Hematopoietic multipotent progenitor cell treated with erythropoietin and hydrocortisone succinate and interleukin-3 and kit ligand, for 17 days (in vitro differentiated cells): ENCODE measurements at places on chromosomes 2 and 18.

GRCh38 chr2:2636813-2637212, 305.7 kb upstream of the MYT1L start:
- DNase-seq: no peak

- DNase-seq: no peak
Observed at GRCh38 chr2:132442278-132442677, 25.7 kb downstream of the GPR39 start.

DNA sequence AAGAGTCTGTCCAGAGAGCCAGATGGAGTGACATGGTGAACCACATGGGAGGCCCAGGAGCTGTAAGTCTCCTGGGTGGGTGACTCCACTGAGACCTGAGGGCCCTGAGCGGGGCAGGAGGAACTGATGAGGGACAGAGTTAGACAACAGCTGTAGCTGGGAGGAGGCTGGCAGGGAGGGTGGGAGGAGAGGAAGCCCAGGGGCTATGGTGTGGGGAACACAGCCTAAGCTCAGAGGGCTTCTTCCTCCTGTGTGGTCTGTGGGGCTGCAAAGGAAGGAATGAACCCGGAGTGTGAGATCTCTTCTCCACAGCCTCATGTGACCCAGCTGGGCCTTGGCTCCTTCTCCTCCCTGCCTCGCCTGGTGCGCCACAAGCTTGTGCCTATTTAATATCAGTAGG, 395.6 kb upstream of the HS6ST1 start:
- no peak for DNase-seq

DNA sequence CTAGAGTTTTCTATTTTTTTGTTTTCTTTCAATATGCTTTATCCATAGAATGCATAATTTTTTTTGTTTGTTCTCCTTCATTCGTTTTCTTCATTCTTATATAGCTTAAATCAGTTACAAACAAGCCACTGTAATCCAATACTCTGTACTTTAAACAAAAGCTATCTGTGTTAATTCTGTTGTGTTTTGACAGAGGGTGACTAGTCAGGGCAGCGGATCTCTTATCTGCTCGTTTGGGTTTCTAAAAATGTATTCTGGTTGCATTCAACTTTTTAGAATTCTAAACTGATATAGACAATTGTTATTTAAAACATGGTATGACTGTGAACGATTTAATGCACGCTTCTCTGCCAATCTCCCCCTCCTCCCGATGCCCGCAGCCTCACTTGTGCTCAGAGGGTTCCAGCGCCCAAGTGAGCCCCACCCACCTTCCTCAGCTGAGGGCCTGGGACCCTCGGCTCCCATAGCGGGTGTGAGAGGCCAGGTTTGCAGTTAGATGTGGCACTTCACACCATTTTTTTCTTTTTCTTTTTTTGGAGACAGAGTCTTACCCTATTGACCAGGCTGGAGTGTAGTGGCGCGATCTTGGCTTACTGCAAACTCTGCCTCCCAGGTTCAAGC, 44.1 kb downstream of the NCK2 start:
- no peak for DNase-seq

GRCh38 chr2:180222644-180223043, 215.5 kb upstream of the CWC22 start:
- no peak for DNase-seq

GRCh38 chr2:119198240-119198840, 25.3 kb upstream of the STEAP3 start:
- DNase-seq: no peak

DNA sequence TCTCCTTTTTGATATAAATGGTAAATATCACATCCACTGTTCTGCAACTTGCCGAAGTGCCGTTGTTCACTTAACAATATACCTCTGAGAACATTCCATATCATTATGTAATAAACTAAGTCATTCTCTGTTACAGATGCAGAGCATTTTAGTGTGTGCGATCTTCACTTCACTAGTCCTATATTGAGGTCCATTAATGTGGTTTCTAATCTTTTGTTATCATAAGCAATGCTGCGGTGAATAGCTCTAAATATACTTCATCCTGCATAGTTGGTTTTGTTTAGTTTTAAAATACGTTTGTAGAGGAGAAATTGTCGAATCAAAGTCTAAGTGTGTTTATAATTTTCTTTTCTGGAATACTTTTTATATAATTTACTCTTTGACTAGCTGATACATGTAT, 280.3 kb upstream of the TRIB2 start:
- DNase-seq: no peak

DNA sequence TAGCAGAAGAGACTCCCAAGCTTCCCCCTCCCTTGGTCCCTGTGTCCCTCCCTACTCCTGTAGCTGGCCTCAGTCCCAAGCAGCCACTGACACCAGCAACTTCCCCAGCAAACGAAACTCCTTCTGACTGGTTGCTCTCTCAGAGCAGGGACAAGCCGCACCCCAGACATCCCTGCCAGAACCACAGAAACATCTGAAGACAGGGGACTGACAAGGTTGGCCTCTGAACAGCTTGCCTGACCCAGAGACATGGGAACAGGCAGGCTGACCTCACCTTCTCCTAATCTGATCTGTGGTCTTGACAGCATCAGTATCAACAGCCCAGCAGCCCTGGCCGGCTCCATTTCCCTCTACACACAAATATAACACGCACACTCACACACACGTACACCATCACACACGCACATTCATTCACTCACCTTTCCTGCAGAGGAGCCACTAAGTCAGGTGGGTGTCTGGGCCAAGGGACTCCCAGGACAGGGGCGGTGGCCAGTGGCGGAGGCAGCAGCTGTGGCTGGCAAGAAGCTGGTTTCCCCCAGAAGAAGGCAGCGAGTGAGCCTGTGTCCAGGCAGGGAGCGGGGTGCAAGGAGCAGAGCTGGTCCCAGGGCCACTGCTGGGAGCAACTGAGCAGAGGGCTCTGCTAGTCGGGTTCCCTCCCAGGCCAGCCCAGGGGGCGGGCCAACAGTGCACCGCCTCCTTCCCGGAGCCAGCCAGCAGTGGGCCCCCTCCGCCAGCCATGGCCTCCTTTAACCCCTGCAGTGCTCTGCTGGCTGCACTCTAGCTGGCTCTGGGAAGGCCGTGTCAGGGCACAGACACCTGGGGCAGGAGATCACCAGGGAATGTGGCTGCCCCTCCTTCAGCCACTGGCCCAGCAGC, 59.1 kb downstream of the TNS1 start:
- no peak for DNase-seq

DNA sequence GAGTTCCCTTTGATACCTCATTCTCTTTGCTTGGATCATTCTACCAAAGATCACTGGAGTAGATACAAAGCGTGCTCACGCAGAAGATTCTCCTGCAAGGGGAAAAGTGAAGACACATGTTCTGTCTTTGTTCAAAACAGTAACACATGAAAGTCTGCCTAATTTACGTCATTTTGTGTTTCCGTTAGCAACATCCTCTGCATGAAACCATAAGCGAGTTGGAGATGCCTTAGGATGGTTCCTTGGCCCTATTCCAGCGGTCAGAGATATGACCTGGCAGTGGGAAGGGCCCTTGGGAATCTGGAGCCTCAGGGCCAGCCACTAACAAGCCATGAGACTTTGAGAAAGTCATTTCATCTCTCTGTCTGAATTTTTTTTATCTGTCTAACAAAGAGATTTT, 180.9 kb upstream of the TWIST2 start:
- no peak for DNase-seq

GRCh38 chr18:11767935-11768334, 78.9 kb downstream of the GNAL start:
- DNase-seq: no peak

- DNase-seq: no peak
Observed at GRCh38 chr18:37364237-37364636, 201.4 kb downstream of the CELF4 start.

DNA sequence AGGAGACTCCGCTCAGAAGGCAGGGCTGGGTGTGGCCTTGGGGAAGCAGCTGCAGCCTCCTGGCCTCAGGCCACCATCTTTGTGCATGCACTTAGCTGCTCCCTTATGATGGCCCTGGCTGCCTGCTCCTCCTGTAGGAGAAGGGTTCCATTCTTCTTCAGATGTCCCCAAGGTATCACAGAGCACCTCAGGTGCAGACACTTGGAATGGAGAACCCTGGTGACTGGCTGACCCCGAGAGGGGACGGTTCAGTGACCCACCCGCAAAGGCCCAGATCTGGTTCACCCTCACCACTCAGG, 9.6 kb downstream of the GPAT2 start:
- no peak for DNase-seq

DNA sequence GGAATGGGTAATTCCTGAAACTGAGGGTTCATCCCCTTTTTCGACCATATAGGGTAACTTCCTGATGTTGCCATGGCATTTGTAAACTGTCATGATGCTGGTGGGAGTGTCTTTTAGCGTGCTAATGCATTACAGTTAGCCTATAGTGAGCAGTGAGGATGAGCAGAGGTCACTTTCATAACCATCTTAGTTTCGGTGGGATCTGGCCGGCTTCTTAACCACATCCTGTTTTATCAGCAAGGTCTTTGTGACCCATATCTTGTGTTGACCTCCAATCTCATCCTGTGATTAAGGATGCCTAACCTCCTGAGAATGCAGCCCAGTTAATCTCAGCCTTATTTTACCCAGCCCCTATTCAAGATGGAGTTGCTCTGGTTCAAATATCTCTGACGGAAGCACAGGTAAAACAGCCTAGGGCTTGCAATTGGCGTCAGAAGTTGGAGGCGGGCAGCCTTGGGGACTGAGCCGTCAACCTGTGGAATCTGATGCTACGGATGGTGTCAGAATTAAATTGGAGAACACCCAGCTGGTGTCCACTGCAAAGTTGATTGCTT, 19.5 kb downstream of the RALBP1 start:
- no peak for DNase-seq

DNA sequence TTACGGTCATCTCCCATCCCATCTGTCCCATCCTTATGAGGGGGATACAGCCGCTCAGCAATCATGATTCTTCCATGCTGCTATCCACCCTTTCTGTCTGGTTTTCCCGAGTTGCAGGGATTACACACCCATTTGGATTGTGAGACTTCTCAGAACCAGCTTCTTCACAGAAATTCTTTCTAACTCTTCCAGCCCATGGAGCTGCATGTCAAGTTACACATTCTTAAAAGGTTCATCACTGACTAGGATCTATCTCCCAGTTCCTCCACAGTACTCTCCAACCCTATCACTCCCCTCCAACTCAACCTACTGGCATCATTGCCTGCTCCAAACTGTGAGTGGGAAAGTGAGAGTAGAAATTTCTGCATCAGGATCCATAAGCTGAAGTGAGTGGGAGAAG, 558.2 kb upstream of the TNP1 start:
- DNase-seq: no peak

- no peak for DNase-seq
Observed at GRCh38 chr2:40450796-40451430, 977 bp downstream of the SLC8A1 start.

GRCh38 chr2:169877398-169877797, 50.1 kb downstream of the UBR3 start:
- DNase-seq: peak; percentile 67

- no peak for DNase-seq
Observed at GRCh38 chr2:28046921-28047320, 156.4 kb downstream of the BABAM2 start.

DNA sequence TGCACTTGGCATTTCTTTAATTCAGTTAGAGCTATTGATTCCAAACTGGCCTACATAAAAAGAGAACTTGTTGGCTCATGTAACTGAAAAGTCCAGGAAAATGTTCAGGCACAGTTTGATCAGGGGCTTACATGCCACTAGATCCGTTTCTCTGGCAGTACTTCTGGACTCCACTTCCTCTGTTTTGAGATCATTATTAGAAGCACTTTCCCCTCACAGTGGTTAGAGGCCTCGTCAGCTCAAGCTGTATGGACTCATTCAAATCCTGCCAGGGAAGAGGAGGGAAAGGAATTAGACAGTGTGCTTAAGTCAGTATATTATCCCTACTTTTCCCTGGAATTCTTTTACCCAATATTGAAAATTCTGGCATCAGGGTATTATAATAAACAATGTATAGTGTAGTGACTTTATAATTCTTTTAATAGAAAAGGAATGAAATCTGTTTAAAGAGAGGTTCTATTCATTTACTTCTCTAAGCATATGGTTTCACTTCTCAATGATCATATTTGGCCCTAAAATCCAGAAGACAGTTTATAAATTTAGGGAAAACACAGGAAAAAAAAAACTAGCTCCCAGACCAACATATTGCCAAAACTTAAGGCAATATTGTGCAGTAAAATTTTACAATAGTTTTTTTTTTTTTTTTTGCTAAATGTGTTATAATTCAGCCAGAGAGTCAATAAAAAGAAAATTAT, 92.0 kb downstream of the ARMC9 start:
- no peak for DNase-seq

GRCh38 chr2:240056678-240057077, 3.4 kb upstream of the OR6B3 start:
- no peak for DNase-seq

GRCh38 chr2:18153741-18154140, 275.3 kb downstream of the KCNS3 start:
- DNase-seq: no peak

DNA sequence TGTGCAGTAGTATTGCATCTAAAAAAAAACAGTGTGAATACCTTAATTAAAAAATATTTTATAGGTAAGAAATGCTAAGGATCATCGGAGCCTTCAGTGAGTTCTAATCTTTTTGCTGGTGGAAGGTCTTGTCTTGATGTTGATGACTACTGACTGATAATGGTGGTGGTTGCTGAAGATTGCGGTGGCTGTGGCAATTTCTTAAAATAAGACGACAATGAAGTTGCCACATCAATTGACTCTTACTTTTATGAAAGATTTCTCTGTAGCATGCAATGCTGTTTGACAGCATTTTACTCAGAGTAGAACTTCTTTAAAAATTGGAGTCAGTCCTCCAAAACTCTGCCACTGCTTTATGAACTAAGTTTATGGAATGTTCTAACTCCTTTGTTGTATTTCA, 36.2 kb downstream of the GLS start:
- no peak for DNase-seq

DNA sequence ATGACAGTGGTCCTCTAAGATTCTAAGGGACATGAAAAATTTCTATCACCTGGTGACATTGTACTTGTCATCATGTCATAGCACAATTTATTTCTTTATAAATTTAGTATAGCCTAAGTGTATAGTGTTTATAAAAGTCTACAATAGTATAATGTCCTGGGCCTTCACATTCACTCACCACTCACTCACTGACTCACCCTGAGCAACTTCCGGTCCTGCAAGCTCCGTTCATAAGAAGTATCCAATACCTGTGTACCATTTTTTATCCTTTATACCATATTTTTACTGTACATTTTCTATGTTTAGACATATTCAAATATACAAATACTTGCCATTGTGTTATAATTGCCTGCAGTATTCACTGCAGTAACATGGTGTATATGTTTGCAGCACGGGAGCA, 72.8 kb upstream of the DSEL start:
- no peak for DNase-seq

DNA sequence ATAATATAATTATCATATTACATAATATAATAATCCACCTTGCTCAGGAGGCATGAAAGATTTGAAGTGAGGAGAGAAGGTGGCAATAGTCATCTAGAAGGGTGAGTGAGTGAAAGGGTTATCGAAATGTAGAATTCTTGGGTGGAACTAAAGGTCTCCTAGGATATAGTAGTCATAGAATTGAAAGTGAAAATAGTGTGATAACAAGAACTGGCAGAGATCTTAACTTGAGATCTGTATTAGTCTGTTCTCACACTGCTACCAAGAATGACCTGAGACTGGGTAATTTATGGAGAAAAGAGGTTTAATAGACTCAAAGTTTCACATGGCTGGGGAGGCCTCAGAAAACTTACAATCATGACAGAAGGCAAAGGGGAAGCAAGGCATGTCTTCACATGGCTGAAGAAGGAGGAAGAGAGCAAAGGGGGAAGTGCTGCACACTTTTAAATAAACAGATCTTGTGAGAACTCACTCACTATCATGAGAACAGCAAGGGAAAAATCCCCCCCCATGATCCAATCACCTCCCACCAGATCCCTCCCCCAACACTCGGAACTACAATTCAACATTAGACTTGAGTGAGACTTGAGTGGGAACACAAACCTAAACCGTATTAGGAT, 351.5 kb downstream of the NR4A2 start:
- no peak for DNase-seq
